ENCODE measurements at places on chromosomes 5 and 9. TPM values are rescaled to one million over a fixed set of nuclear protein-coding genes. Genes with fewer than 3 reads are reported as not detected.

The PRXL2C gene
- 12.2 TPM for total RNA-seq

DNA sequence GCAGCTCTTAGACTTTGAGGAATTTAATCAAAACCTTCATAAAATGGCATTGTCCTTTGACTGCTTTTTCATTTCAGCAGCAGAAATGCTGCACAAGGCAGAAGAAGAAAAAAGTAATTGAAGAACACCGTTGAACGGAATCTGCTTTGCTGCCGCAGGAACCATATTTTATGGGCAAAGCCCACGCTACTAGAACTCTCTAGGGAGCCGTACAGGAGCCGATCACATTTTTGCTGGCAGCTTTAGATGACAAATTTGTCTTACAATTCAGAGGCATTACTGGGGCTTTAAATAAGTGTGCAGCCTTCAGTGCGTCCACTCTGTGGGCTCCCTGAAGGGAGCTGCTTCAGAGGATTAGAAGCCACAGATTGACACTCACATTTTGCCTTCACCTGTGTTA is 5.4 kb downstream of the CFAP90 start:
- H3K27me3 ChIP-seq = peaks cover 3% of the 10 kb centered on the region
- H3K4me1 ChIP-seq = no peaks in the 10 kb centered on the region
- H3K36me3 ChIP-seq = no peaks in the 10 kb centered on the region
- no peak overlapping the region for H3K27ac ChIP-seq
- H3K4me3 ChIP-seq = no peak overlapping the region

DNA sequence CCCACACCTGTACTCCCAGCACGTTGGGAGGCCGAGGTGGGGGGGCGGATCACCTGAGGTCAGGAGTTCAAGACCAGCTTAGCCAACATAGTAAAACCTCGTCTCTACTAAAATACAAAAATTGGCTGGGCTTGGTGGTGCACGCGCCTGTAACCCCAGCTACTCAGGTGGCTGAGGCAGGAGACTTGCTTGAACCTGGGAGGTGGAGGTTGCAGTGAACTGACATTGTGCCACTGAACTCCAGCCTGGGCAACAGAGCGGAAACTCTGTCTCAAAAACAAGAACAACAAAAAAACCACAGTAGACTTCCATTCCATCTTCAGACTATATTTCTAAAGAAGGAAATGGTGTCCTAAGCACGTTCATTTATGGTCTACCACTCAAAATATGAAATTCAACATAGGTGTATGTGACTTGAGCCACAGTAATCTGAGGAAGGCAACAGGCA is 14.2 kb upstream of the SERINC5 start:
- no peaks in the 10 kb centered on the region for H3K4me1 ChIP-seq
- H3K27me3 ChIP-seq = no peaks in the 10 kb centered on the region
- no peaks in the 10 kb centered on the region for H3K36me3 ChIP-seq
- DNase-seq = no peak
- H3K27ac ChIP-seq = no peak overlapping the region

DNA sequence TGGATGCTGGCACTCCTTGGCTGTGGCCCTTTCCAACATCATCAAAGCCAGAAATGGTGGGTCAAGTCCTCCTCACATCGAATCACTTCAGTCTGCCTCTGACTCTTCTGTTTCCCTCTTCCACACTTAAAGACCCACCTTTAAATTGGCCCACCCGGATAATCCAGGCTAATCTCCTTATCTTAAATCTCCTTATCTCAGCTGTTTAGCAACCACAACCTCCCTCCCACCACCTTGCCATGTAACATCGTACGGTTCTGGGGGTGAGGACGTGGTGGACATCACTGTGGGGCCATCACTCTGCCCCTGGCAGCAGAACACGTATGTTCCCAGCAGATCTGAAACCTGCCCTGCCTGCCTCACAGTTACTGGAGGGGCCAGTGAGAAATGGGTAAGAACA is 11.5 kb downstream of the IGFBPL1 start:
- H3K4me1 ChIP-seq = peaks cover 4% of the 10 kb centered on the region
- DNase-seq = no peak
- no peaks in the 10 kb centered on the region for H3K36me3 ChIP-seq
- H3K27me3 ChIP-seq = peaks cover 43% of the 10 kb centered on the region
- H3K27ac ChIP-seq = no peak overlapping the region

- no peaks in the 10 kb centered on the region for H3K4me1 ChIP-seq
- no peak for DNase-seq
- no peaks in the 10 kb centered on the region for H3K27me3 ChIP-seq
- H3K27ac ChIP-seq = no peak overlapping the region
These were observed 52.4 kb upstream of the SHISAL2B start for GRCh38 chr5:64637837-64638443.

The DAB2 gene
- total RNA-seq = 84.5 TPM

The LEAP2 gene
- total RNA-seq = 0.27 TPM

The PNPLA7 gene
- total RNA-seq = 2.9 TPM

GRCh38 chr9:35831040-35831439 is 2.0 kb downstream of the TMEM8B start:
- no peak overlapping the region for H3K4me3 ChIP-seq
- H3K27ac ChIP-seq = no peak overlapping the region
- DNase-seq = no peak
- H3K36me3 ChIP-seq = no peaks in the 10 kb centered on the region
- H3K4me1 ChIP-seq = peaks cover 16% of the 10 kb centered on the region

DNA sequence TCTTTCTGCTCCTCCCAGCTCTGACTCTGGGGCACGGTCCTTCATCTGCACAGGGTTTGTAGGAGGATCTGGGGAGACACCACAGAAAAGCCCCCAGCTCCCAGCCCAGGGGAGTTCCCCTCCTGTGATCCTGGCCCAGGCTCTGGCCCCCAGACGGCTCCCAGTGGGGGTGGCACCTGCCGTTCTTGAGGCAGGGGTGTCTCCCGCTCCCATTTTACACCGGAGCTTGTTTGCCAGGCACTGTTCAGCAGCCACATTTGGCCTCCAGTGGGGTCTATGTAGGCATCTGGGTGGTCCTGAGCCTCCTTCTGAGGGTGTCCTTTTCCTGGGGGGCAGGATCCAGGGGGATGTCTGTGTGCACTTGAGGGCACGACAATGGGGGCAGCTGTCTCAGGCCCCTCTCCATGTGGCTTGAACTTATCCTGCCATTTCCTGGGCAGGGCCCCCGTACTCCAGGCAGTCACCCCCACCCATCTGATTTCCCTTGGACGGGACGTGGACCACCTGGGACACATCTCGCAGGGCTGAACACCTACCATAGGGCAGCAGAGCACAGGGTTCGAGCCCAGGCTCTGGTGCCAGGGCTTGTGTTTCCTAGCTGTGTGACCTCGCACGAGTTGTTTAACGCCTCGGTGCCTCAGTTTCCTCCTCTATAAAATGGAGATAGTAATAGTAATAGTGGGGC is 275.0 kb upstream of the MVB12B start:
- peaks cover 25% of the 10 kb centered on the region for H3K27me3 ChIP-seq
- H3K27ac ChIP-seq = no peak overlapping the region
- H3K4me3 ChIP-seq = no peak overlapping the region
- H3K4me1 ChIP-seq = peaks cover 7% of the 10 kb centered on the region

GRCh38 chr9:116103976-116104820 is 49.4 kb upstream of the PAPPA start:
- DNase-seq = peak; percentile 63
- peak overlapping the region; percentile 17 for H3K27ac ChIP-seq
- H3K4me3 ChIP-seq = no peak overlapping the region
- peaks cover 6% of the 10 kb centered on the region for H3K4me1 ChIP-seq
- H3K36me3 ChIP-seq = no peaks in the 10 kb centered on the region

GRCh38 chr9:69696802-69697201 is 24.6 kb upstream of the APBA1 start:
- H3K27me3 ChIP-seq = no peaks in the 10 kb centered on the region
- no peaks in the 10 kb centered on the region for H3K4me1 ChIP-seq
- no peaks in the 10 kb centered on the region for H3K36me3 ChIP-seq
- no peak overlapping the region for H3K4me3 ChIP-seq
- H3K27ac ChIP-seq = no peak overlapping the region

DNA sequence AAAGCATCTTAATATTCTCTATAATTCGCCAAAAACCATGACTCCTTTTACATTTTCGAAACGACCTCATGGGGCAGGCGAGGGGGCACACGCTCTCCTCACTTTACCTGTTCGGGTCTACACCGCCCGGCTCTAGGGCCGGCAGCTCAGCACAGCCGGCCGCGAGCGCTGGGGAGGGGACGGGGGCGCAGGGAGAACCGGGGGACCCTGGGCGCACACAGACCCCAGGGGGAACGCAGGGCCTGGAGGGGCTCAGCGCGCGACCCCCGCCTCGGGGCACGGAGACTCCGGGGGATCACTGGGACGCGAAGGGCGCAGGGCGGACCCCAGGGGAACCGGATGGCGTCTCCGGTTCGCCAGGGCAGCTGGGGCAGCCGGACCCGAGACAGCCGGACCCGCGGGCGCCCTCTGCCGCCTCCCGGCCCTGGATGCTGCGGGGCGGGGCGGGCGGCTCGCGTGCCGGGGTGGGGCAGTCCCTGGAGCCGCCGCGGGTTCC is at the start of gene AHRR:
Gene AHRR (plus strand): TSS at position 485 of the 496 bp plus-strand sequence. CDS start 22,189 bp downstream, outside the sequence.
- DNase-seq = peak; percentile 22
- H3K36me3 ChIP-seq = no peaks in the 10 kb centered on the region
- peaks cover 3% of the 10 kb centered on the region for H3K27me3 ChIP-seq
- peak within 1 kb of the TSS; percentile 58 for H3K27ac ChIP-seq
- H3K4me3 ChIP-seq = peak within 1 kb of the TSS; percentile 70
- peaks cover 40% of the 10 kb centered on the region for H3K4me1 ChIP-seq

The SLC4A9 gene
- not detected for total RNA-seq

- peak; percentile 12 for DNase-seq
- H3K36me3 ChIP-seq = no peaks in the 10 kb centered on the region
- H3K27ac ChIP-seq = no peak overlapping the region
- no peaks in the 10 kb centered on the region for H3K27me3 ChIP-seq
- H3K4me1 ChIP-seq = no peaks in the 10 kb centered on the region
These were observed 69.6 kb downstream of the CCDC171 start for GRCh38 chr9:15622318-15622971.

- peak; percentile 22 for DNase-seq
- no peaks in the 10 kb centered on the region for H3K36me3 ChIP-seq
- no peaks in the 10 kb centered on the region for H3K4me1 ChIP-seq
- H3K27ac ChIP-seq = no peak overlapping the region
- no peak overlapping the region for H3K4me3 ChIP-seq
- H3K27me3 ChIP-seq = no peaks in the 10 kb centered on the region
These were observed 97.5 kb downstream of the SAXO1 start for GRCh38 chr9:18935541-18935940.

DNA sequence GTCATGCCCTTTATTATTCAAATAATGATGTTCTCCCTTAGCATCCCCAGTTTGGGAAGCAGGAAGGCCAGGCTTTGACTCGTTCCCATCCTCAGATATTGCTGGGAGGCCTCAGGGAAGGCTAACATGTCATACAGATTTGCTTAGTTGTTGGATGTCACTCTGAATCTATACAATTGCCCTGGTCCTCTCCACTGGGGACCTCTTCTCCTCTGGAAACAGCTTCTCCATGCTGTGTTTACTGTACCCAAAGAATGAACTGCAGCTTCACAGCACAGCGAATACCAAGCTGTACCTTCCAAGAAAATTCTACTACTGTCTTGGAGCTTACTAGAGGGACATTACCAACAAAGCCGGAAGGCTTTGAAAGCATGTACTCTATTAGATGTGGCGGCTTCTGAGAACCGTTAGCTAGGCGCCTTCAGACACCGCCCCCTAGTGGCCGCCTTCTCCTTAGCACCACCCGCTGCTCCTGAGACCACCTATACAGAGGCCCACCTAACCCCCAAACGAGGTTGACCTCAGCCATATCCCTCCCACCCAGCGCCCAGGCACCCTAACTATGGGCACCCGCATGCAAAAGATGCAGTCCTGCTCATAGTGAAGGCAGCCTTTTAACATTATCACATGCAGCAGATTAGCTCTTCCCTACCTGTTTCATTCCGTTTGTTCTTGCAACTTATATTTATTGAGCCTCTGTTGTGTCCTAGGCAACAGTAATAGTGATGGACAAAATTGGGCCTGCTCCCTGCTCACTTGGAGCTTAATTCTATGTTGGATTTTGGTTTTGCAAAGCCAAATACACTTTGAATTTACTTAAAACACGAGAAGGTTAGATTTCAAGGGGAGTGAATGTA is 34.9 kb upstream of the FOXI1 start:
- no peak overlapping the region for H3K27ac ChIP-seq
- no peaks in the 10 kb centered on the region for H3K36me3 ChIP-seq
- H3K27me3 ChIP-seq = no peaks in the 10 kb centered on the region
- H3K4me3 ChIP-seq = no peak overlapping the region
- peak; percentile 8 for DNase-seq

GRCh38 chr5:96149546-96149945 is 187.9 kb upstream of the ELL2 start:
- H3K4me3 ChIP-seq = no peak overlapping the region
- no peaks in the 10 kb centered on the region for H3K36me3 ChIP-seq
- H3K27ac ChIP-seq = no peak overlapping the region
- no peaks in the 10 kb centered on the region for H3K4me1 ChIP-seq
- no peaks in the 10 kb centered on the region for H3K27me3 ChIP-seq
- DNase-seq = no peak

DNA sequence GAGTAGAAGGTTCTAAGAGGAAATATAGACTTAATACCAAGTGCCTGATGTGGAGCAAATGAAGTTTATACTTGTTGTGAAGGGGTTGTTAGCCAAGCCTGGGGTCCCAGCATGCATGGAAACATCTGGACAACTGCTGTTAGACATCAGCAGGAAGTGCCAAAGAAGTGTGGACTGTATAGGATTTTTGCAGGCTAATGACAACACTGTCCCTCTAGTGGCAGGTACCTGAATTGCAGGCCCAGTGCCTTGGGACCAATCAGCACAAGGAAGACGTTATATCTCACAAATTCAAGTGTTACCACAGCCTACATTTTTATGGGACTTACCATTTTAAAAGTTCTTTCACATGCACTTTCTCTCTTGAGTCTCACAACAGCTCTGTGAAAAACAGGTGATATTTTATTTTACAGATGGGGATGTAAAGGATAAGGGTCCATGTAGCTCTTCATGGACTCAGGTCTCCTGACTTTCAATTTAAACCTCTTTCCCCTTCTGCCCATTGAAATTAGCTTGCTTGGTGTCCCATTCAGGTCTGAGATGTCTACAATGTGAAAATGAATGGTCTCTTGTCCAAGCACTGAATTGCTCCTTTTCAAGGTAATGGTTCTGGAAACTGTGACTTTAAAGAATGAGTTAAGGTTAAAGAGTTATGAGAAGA is 89.0 kb upstream of the MAP1B start:
- no peak overlapping the region for H3K27ac ChIP-seq
- DNase-seq = no peak
- peaks cover 15% of the 10 kb centered on the region for H3K4me1 ChIP-seq
- no peaks in the 10 kb centered on the region for H3K27me3 ChIP-seq

DNA sequence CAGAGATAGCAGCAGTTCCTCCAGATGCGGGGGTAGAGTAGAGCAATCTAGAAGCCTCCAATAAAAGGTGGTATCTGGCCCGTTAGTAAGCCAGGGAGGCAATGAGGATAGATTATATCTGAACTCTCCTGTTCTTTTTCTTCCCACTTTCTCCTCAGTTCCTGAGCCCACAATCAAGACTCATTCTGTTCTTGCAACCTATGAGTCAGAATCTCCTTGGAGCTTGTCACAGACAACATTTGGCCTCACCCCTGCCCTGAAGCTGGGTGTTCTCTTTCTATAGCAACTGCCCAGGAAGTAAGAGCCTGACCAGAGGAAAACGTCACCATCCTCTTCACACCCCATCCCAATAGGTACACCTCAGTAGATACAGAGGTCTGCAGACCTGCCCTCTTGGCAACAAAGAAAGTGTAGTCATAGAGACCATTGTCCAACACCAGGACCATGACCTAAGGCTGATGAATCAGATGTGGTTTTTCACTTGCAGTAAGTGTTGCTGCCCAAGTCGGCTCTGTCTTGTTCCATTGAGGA is 76.3 kb upstream of the PCA3 start:
- peak; percentile 95 for DNase-seq
- H3K4me3 ChIP-seq = no peak overlapping the region
- peaks cover 12% of the 10 kb centered on the region for H3K27me3 ChIP-seq

- DNase-seq = peak; percentile 12
- peaks cover 23% of the 10 kb centered on the region for H3K4me1 ChIP-seq
- H3K36me3 ChIP-seq = no peaks in the 10 kb centered on the region
These were observed 20.7 kb upstream of the C5orf47 start for GRCh38 chr5:173968154-173968797.

The CD14 gene
- 0.34 TPM for total RNA-seq
